ENCODE measurements at places on chromosomes 16 and 17.

- DNase-seq = peak; percentile 97
Measured at GRCh38 chr17:58525239-58525638, 10.8 kb upstream of the MTMR4 start.

DNA sequence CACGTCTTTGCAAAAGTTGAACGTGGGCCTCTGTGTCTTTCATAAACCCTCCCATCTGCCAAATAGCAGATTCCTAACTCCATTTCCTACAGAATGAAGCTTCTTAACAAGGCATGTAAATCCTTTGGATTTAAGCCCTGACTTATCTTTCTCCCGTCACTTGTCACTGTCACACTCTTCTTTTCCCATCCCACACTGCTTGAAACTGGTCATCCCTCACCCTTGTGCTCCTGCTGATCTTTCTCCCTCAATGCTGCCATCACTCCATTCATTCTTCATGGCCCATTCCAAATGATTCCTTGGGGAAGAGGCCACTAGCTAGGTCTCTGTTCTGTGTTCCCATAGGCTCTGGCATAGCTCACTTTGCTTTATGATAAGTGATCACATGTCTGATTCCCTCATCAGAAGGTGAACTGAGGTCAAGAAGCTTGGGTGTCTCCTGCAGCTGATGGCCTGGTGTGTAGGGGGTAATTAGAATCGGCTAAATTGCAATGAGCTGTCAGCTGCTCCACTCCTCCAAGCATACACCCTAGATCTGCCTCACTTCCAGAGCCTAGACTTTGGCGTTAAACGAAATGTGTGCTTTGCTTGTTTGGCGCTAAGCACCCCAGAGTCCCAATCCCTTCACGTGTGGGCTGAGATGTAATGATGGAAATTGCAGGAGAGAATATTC lies 61.7 kb downstream of the PECAM1 start:
- DNase-seq = no peak

DNA sequence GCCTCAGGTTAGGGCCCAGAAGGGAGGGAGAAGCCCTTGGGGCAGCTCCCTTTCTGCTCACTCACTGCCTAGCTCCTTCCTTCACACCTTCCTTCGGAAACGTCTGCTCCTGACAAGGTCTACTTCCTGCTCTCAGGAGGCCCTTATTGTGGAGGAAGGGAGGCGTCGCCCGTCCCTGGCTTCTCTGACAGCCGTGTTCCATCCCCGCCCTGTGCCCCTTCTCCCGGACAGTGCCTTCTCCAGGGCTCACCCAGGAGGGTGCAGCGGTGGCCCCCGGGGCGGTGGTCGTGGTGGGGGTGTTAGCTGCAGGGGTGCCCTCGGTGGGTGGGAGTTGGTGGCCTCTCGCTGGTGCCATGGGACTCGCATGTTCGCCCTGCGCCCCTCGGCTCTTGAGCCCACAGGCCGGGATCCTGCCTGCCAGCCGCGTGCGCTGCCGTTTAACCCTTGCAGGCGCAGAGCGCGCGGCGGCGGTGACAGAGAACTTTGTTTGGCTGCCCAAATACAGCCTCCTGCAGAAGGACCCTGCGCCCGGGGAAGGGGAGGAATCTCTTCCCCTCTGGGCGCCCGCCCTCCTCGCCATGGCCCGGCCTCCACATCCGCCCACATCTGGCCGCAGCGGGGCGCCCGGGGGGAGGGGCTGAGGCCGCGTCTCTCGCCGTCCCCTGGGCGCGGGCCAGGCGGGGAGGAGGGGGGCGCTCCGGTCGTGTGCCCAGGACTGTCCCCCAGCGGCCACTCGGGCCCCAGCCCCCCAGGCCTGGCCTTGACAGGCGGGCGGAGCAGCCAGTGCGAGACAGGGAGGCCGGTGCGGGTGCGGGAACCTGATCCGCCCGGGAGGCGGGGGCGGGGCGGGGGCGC lies 231.9 kb downstream of the SEC14L1 start:
- DNase-seq = peak; percentile 84

DNA sequence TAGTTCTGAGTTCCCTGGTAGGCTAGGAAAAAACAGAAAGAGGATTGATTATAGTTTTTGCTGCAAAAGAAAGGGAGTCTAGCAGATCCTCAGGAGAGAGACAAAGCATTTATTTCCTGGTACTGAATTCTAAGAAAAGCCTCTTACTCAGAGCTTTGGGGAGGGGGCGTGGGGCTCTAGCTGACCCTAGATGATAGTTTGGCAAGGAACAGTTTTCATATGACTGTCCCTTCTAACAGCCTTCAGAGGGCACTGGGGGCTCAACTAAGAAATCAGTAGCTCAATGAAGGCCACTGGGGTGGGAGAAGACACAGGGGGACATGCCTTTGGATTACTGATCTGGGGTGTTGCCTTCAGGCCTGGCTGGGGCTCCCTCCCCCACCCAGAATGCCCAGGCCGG lies 4.0 kb downstream of the CA7 start:
- no peak for DNase-seq

GRCh38 chr17:17514361-17514992 lies 18.3 kb upstream of the RASD1 start:
- no peak for DNase-seq

GRCh38 chr17:66507103-66507923 lies 204.9 kb downstream of the PRKCA start:
- peak; percentile 78 for DNase-seq

DNA sequence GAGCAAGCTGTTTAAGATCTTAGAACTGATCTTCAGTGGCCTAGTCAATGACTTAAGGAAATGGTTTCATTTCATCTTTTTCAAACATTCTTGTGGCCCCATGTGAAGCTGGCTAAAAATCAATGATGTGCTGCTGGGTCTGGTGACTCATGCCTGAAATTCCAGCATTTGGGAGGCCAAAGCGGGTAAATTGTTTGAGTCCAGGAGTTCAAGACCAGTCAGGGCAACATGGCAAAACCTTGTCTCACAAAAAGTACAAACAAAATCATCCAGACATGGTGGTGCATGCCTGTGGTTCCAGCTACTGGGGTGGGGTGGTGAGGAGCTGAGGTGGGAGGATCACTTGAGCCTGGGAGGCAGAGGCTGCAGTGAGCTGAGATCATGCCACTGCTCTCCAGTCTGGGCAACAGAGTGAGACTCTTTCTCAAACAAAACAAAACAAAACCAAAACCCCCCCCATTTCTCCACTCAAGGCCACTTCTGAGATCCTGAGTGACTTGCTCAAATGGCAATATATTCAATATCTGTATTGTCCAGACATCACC lies 17.4 kb upstream of the COL1A1 start:
- DNase-seq = peak; percentile 92

DNA sequence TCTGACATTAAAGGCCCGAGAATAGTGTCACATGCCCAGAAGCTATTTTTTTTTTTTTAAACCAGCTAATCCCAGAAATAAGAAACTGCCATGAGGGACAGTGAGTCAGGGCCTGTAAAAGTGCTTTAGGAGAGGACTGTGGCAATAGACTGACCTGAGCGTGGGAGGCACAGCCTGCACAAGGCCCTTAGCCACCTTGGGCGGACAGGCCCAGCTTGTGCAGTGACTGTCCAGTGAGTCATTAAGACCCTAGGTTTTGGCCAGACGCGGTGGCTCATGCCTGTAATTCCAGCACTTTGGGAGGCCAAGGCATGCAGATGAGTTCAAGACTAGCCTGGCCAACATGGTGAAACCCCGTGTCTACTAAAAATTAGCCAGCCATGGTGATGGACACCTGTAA lies 343.0 kb upstream of the ZFHX3 start:
- no peak for DNase-seq

- DNase-seq = no peak
Measured at GRCh38 chr17:63335831-63336230, 110.3 kb downstream of the CYB561 start.

DNA sequence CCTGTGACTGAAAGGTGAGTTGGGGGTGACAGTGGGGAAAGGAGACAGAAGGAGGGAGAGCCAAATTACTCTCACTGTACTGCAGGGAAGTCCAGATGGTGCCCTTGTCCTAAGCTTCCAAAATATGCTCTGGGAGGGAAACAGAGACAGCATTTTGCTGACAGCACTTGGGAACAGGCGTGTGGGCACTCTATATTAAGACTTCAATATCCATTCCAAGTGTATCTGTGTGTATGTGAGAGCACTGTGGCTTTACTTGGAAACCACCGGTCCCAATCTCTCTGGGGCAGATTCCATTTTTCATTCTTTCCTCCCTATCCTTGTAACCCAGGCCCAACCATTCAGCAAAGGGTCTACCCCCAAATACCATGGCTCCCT lies 407.3 kb downstream of the UTP18 start:
- no peak for DNase-seq

DNA sequence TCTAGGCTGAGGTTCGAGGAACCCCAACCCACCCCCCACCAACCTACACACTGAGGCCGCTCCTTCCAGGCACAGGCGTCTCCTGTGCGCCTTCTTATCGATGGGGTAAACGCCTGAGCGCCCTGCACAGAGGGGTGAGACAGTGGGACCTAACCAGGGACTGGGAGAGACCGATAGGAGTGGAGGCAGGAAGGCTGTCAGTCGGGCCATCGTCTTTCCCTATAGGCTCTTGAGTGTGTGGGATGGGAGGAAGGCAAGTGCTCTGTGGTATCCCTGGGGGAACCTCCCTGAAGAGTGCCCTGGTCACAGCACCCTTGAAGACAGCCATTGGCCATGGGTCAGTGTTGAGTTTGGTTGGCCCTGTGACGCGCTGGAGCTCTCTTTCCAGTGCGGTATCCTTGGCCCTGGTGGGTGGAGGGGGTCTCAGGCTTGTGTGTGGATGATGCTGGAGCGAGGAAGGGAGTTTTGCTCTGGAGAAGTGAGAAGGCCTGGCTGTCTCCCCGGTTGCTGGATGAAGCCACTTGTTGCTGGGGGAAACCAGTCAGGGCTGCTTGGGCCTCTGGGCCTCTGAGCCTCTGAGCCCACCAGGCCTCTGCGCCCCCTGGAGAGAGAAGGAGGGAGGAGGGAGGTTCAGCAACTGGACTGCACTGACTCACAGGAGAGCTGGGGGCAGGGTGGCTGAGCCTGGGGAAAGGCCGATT lies 1.7 kb downstream of the GPRC5C start:
- DNase-seq = peak; percentile 21

DNA sequence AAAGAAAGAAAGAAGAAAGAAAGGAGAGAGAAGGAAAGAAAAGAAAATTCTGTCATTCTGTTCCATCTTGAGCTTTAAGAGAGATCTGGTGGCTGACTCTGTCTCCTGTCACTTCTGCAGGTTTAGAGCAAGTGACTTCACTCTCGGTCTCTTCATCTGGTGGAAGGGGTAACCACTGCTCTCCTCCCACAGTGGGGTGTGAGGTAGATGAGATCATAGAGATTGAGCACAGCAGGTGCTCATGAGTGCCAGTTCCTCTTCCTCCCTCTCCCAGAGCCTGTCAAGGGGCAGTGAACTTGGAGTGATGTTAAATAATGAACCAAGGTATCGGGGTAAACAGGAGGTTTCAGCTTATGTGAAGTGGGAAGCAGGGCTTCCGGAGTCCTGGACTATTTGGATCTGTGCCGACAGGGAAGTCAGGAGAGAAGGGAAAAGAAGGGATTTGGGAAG lies 47.7 kb downstream of the BEAN1 start:
- DNase-seq = no peak

- DNase-seq = no peak
Measured at GRCh38 chr16:2451851-2452320, 8.0 kb upstream of the TEDC2 start.

DNA sequence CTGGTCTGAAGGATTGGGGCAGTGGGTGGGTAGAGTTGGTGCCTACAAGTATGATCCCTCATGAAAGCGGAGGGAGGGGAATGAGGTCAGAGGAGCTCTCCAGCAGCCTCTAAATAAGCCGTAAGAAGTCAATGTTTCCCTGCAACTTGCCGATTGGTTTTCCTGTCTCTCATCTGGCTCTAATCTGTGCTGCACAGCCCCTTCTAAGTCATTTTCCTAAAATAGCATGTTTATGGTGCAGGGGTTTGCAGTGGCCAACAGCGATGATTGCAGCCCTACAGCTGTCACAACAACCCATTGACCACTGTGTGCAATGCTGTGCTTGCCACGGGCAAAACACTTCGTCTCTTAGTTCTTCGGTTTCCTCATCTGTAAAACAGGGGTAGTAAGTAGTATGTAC lies 189.2 kb downstream of the PRKCB start:
- no peak for DNase-seq

DNA sequence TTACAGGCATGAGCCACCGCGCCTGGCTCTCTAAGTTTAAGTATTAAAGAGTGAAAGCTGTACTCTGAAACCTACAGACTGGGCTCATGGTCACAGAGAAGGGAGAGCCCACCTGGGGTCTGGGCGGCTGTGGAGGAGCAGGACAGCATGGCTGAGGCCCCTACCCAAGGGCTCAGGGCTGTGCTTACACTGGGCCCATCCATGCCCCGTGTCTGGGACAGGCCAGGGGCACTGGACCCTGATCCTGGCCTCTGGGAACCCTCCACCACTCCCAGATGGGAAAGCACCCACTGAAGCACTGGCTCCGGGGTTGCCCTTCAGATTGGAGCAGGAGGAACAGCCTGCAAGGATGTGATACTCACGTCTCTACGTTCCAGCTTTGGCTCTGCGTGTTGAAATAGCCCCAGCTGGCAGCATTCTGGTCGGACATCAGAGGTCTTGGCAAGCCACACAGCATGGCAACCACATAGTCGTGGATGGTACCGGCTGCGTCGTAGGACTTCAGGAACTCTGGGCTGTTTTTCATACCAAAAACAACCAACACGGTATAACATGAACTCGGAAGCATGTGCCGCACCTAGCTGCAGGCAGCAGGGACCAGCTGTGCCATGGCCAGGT lies 13.0 kb downstream of the SHPK start:
- no peak for DNase-seq

GRCh38 chr17:42272162-42272907 lies 3.9 kb downstream of the STAT5B start:
- DNase-seq = no peak

- DNase-seq = no peak
Measured at GRCh38 chr16:1145383-1146100, 7.4 kb upstream of the CACNA1H start.

DNA sequence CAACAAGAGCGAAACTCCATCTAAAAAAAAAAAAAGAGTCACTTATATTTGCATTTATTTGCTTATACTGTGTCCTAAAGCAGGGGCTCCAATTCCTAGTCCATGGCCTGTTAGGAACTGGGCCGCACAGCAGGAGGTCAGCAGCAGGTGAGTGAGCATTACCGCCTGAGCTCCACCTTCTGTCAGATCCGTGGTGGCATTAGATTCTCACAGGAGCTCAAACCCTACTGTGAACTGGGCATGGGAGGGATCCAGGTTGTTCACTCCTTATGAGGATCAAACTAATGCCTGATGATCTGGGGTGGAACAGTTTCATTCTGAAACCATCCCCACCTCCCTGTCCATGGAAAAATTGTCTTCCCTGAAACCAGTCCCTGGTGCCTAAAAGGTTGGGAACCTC lies 24.9 kb downstream of the ITGB3 start:
- DNase-seq = no peak

DNA sequence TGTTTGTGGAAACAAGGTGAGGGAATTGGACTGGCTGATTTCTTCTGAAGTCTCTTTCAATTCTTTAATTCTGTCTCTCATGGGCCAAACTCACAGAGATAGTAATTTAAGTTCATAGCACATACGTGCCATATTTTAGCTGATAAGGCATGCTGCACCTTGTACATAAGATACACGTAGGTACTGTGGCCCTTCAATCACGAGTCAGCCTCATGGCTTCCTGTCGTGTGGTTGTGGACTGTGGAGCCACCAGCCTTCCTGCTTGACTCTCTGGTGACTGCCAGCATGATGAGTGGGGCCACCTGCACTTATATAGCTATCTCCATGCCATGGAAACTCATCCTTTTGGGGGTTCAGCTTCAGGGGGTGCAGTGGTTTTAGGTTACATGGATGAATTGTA lies 25.1 kb downstream of the KSR1 start:
- DNase-seq = no peak

GRCh38 chr16:84322749-84323148 lies 28.1 kb downstream of the WFDC1 start:
- no peak for DNase-seq

- DNase-seq = no peak
Measured at GRCh38 chr17:76270127-76270592, 5.0 kb downstream of the UBALD2 start.
